ENCODE measurements at places on chromosomes 11 and 22.

- no peak for DNase-seq
These were observed 118.1 kb upstream of the CLPB start for GRCh38 chr11:72552399-72552910.

DNA sequence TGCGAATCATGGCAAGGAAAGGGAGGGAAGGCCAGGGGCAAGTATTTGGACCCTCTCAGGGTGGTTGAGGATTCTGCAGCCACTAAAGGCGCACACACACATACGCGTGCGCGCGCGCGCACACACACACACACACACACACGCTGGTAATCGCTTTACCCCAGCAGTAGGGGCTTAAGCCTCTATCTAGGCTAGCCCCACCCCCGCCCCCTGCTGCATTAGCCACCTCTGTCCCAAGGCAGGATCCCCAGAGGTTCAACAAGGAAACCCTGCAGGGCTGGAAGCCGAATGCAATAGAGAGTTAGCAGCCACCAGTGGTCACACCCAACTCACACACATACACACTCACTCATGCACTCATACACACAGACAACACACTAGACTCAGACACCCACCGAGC is 28.6 kb upstream of the ELFN2 start:
- DNase-seq = no peak

DNA sequence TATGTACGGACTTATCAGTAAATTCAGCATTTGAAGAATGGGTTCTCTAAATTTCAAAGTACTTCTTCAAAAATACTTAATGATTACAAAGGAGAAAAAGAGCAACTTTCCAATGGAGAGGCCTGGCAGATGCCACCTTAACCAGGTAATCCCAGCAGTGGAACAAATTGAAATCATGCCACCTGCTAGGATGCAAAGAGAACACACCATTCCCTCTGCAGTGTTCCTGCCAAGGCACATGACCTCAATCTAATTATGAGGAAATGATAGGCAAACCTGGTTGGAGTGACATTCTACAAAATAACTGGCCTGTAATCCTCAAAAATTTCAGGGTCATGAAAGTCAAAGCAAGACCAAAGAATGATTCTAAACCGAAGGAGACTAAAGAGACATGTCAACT is 21.5 kb downstream of the TNRC6B start:
- DNase-seq = no peak

- DNase-seq = no peak
These were observed 101.6 kb downstream of the CSNK2A3 start for GRCh38 chr11:11251394-11251970.

GRCh38 chr11:111729831-111730311 is 36.3 kb downstream of the PPP2R1B start:
- DNase-seq = no peak

GRCh38 chr11:69721106-69721505 is 17.3 kb upstream of the FGF19 start:
- DNase-seq = no peak

GRCh38 chr11:118785362-118785761 is 5.6 kb downstream of the DDX6 start:
- no peak for DNase-seq

- no peak for DNase-seq
These were observed 1.5 kb downstream of the TCF20 start for GRCh38 chr22:42268852-42269410.

DNA sequence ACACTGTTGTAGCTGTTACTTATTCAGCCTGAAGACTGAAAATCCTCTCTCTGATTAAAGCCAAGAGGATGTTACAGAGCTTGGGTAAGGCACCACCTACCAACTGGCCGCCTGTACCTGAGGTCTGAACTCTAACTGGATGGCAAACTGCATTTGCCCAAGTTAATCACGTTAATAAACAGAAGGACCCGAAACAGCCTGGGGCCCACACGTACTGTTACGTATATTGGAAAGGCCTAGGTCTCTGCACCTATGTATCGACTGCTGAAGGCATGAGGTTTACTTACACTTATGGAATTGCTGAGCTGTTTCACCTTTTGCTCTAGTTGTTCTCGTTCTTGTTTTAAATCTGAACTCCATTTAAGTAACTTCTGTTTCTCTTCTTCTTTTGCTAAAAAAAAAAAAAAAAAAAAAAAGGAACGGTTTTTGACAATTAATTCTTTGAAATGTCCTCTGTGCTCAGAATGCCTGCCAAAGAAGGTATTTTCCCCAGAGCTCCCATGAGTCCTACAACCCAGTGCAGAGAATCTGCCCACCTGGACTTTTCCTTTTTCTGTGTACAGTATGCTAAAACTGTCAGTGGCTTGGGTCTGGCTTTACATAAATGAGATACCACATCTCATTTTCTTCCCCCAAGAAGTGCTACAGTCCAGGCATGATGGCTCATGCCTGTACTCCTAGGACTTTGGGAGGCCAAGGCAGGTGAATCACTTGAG is 13.1 kb downstream of the LARGE2 start:
- DNase-seq = no peak

DNA sequence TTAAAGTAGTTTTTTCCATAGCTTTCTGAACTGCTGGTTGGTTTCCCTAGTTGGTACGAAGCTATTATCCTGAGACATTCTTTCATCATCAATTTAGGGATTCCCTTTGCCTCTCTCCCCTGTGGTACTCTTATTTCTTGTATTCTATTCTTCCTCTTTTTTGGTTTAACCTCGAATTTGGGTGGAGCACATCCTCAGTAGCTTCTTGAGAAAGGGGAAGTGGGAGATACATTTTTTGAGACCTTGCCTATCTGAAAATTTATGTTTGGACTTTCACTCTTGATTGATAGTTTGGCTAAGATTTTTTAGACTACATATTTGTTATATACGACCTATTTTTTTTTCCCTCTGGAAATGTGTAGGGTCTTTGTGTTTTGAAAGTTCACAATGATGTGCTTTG is 121.7 kb upstream of the ZBED5 start:
- no peak for DNase-seq

GRCh38 chr11:46999217-46999616 is 62.7 kb downstream of the CSTPP1 start:
- DNase-seq = no peak

DNA sequence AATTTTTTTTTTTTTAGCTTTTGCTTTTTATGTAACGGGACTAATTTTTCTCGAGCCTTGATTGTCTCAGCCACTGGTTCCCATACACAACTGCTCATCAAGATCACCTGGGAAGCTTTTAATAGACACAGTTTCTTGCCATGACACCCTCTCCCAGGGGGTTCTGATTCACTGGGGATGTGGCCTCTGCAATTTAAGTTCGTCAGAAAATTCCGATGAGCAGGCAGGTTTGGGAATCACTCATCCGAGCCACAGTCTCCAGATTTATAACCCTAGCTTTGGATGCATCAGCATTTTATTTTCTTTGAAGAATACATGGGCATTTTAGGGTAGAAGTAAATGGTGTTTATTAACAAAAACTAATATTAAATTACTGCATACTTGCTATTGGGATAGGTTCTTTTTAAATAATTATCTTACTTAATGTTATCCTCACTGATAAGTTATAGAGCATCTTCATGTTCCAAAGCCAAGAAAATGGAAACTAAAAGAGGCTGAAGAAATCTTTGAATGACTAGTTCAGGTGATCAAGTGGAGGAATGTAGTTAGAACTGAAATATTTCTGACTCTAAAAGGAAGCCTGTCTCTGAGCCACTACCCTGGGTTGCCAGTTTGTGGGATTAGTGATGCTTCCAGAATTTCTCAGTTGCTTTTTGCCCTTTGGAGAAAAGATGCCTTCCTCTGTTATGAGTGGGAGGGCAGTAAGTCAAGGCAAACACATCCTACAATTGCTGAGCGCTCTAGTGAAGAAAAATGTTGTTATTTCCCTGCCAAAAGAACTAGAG is 319.0 kb downstream of the DDX10 start:
- DNase-seq = no peak
